ENCODE measurements at places on chromosomes 11 and 22. TPM values are rescaled to one million over a fixed set of nuclear protein-coding genes. Genes with fewer than 3 reads are reported as not detected.

DNA sequence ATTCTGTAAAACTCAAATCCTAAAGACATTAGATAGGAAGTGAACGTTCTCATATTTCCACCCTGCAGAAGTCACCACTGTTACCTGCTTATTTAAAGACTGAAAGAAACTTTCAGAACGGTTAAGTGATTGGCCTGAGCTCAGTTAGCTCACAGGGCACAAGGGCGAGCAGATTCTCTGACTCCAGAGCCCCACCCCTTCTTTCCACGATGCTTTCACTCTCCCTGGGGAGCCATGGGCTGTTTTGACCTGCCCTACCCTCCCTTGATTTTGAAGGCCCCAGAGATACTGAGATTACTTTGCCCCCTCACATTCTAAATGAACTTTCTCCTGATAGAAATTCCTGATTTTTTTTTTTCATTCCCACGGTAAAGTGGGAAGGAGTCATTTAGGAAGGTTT, 33.9 kb downstream of the ARHGAP1 start:
- no peaks in the 10 kb centered on the region for H3K27me3 ChIP-seq
- H3K36me3 ChIP-seq, result peaks cover 87% of the 10 kb centered on the region
- H3K27ac ChIP-seq, result no peak overlapping the region
- H3K4me1 ChIP-seq, result no peaks in the 10 kb centered on the region
- DNase-seq, result no peak
- no peak overlapping the region for H3K4me3 ChIP-seq

DNA sequence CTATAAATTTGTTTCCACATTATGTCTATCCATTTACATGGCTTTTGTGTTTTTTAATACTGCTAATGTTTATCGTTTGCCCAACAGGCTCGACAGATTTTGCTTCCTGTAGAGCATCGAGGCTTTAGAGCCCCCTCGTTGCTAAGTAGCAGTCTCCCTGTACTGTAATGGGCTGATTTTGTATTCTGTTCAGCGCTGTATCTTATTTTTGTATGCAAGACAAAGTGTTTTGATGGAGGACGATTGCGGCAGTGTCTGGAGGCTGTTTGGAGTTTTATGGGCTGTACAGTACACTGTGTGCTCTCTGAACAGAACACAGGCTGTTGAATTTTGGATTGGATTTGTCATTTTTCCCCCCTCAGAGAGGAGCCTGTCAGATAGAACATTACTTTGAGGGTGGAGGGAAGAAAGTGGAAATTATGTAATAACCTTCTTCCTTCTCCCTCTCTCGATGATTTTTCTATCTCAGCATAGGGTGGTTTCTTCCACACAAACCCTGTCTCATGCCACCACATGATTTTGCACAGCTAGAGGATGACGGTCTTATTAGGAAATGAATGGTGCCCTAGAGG, 104.4 kb downstream of the ZBTB16 start:
- DNase-seq, result no peak
- no peak overlapping the region for H3K27ac ChIP-seq
- no peak overlapping the region for H3K4me3 ChIP-seq

GRCh38 chr22:43172191-43172590, 14.7 kb downstream of the TTLL12 start:
- H3K27me3 ChIP-seq, result no peaks in the 10 kb centered on the region
- H3K4me3 ChIP-seq, result no peak overlapping the region
- H3K36me3 ChIP-seq, result peaks cover 17% of the 10 kb centered on the region
- DNase-seq, result no peak
- no peaks in the 10 kb centered on the region for H3K4me1 ChIP-seq
- H3K27ac ChIP-seq, result no peak overlapping the region

- no peaks in the 10 kb centered on the region for H3K4me1 ChIP-seq
- no peaks in the 10 kb centered on the region for H3K36me3 ChIP-seq
- DNase-seq, result no peak
- H3K27ac ChIP-seq, result no peak overlapping the region
Measured at GRCh38 chr11:11583801-11584529, 37.8 kb downstream of the GALNT18 start.

DNA sequence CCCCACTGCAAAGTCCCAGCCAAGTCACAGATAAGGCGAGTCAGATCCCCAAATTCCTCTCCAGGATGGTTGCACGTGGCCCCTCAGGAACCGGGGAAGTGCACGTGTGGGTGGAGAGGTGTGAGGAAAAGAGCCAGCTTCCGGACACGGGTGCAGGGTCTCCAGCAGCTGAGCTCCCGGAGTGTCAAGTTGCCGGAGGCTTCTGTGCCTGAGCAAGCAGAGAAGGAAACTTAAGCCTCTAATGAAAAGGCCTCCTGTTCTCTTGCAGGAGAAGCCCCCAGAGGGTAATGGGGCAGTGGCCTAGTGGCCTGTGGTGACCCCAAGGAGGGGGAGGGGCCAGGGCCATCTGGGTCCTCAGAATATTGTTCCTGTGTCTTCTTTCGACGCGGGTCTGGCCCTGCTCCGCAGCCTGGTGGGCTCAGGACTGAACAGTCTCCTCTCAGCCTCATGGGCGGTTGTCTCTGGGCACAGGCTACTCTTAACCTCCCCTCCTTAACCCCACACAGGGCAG, 147.9 kb downstream of the FEZ1 start:
- no peak overlapping the region for H3K4me3 ChIP-seq
- H3K27ac ChIP-seq, result no peak overlapping the region
- no peaks in the 10 kb centered on the region for H3K4me1 ChIP-seq
- peaks cover 6% of the 10 kb centered on the region for H3K27me3 ChIP-seq

PRR5L gene
- not detected for total RNA-seq

JAML gene
- 3.8 TPM for total RNA-seq

DNA sequence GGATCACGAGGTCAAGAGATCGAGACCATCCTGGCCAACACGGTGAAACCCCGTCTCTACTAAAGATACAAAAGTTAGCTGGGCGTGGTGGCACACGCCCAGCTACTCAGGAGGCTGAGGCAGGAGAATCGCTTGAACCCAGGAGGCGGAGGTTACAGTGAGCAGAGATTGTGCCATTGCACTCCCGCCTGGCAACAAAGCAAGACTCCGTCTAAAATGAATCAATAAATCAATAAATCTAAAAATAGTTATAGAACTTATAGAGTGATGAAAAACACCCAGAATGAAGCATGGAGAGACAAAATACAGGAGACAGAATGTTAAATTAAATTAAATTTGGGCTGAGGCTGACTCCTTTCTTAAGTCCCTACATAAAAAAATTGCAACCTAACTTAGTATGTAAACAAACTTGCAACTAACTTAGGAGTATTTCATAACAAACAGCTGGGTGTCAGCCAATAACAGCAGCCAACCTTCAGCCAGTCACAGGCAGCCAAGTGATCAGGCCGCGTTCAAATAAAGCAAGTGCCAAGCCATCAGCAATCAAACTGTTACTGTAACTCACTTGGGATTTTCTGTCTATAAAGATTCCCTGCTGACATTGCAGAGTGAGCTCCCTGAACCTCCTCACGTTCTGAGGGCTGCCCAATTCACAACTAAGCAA, 7.3 kb upstream of the TP53AIP1 start:
- no peaks in the 10 kb centered on the region for H3K36me3 ChIP-seq
- H3K27ac ChIP-seq, result no peak overlapping the region
- H3K4me1 ChIP-seq, result no peaks in the 10 kb centered on the region
- no peaks in the 10 kb centered on the region for H3K27me3 ChIP-seq
- DNase-seq, result no peak

GRCh38 chr22:29713156-29713727, 6.6 kb upstream of the CABP7 start:
- no peak overlapping the region for H3K4me3 ChIP-seq
- no peak for DNase-seq
- peaks cover 12% of the 10 kb centered on the region for H3K27me3 ChIP-seq
- H3K36me3 ChIP-seq, result no peaks in the 10 kb centered on the region
- H3K4me1 ChIP-seq, result peaks cover 11% of the 10 kb centered on the region

DNA sequence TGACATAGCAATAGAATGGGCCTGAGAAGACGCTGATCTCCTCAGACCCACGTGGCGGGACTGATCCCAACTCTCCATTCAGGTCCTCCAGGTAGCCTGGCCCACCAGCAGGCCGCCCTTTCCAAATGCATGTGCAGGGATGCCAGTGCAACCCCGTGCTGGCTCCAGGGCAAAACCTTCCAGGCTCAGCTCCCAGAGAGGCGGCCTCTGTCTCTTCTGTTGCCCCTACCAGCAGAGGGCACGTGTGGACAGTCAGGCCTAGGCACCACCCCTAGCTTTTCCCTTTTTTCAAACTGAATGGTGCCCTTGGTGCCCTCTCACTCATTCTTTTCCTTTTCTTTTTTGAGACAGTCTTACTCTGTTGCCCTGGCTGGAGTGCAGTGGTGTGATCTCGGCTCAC, 121.7 kb downstream of the OSBP2 start:
- H3K4me1 ChIP-seq, result no peaks in the 10 kb centered on the region
- no peak overlapping the region for H3K4me3 ChIP-seq
- DNase-seq, result no peak
- H3K27me3 ChIP-seq, result no peaks in the 10 kb centered on the region

ELMOD1 gene
- not detected for total RNA-seq

DNA sequence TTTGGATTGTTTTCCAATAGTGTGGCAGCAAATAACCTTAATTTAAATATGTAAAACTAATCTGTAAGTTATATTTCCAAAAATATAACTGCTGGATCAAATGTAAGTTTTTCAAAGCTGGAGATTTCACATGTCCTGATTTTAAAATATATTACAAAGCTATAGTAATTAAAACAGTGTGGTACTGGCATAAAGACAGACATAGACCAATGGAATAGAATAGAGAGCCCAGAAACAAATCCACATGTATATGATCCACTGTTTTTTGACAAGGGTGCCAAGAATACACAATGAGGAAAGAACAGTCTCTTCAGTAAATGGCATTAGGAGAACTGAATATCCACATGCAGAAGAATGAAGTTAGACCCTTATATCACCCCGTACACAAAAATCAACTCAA, 4.0 kb downstream of the OR4X2 start:
- DNase-seq, result no peak
- no peaks in the 10 kb centered on the region for H3K27me3 ChIP-seq
- H3K27ac ChIP-seq, result no peak overlapping the region
- no peaks in the 10 kb centered on the region for H3K4me1 ChIP-seq

OR51B2 gene
- not detected for total RNA-seq

- no peak overlapping the region for H3K27ac ChIP-seq
- peak; percentile 32 for DNase-seq
- no peak overlapping the region for H3K4me3 ChIP-seq
- peaks cover 10% of the 10 kb centered on the region for H3K4me1 ChIP-seq
- H3K27me3 ChIP-seq, result 0 out of 2 replicates have a peak, but pooled peaks cover 1% of the 10 kb centered on the region
Measured at GRCh38 chr11:112320668-112321067, 60.0 kb upstream of the PLET1 start.

GRCh38 chr11:113204280-113204679, 110.1 kb upstream of the TTC12 start:
- no peak overlapping the region for H3K4me3 ChIP-seq
- DNase-seq, result no peak
- H3K4me1 ChIP-seq, result no peaks in the 10 kb centered on the region

SUSD2 gene
- total RNA-seq, result 0.94 TPM

DNA sequence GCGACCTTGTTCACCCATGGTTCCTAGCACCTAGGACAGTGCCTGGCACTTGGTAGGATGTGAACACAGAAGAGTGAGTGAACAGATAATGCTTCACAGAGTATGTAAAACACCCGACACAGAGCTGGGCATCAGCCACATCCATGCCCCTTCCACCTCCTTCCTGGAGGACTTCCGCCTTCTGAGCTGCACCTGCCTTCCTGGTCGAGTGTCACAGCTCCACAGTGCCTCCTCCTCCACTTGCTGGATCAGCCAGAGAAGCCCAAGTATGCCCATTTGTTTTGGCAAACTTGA, 20.1 kb downstream of the PRDM11 start:
- no peaks in the 10 kb centered on the region for H3K27me3 ChIP-seq
- no peak overlapping the region for H3K27ac ChIP-seq
- H3K4me3 ChIP-seq, result no peak overlapping the region
- peaks cover 11% of the 10 kb centered on the region for H3K4me1 ChIP-seq
- no peak for DNase-seq
- H3K36me3 ChIP-seq, result no peaks in the 10 kb centered on the region

DNA sequence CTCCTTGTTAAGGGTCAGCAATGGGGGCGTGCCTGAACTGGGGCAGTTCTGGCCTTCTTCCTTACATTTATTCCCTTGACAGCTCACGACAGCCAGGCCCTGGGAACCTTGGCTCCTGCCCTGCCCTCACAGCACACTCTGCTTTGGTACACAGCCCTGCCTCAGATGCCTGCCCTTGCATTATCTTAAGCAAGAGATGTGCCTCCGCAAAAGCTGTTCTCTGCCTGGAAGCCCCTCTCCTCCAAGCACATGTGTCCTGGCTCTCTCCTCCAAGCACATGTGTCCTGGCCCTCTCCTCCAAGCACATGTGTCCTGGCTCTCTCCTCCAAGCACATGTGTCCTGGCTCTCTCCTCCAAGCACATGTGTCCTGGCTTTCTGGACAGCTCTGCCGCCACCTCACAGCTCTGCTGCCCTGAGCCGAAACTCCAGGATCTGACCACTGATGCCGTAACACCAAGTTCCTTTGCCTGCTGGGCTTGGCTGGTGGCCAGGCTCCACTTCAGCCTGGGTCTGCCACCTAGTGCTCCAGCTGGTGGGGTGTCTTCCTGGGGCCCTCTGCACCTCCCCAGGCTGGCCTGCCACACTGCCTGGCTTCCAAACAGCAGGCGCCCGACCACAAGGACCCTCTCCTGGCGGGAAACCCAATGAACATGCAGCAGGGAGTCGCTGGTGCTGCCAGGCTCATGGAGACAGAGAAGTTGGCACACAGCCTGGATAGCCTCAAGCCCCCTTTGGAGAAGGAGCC, 53.0 kb downstream of the SCUBE1 start:
- peaks cover 30% of the 10 kb centered on the region for H3K4me1 ChIP-seq
- H3K27ac ChIP-seq, result no peak overlapping the region
- H3K4me3 ChIP-seq, result no peak overlapping the region
- peaks cover 12% of the 10 kb centered on the region for H3K27me3 ChIP-seq
- H3K36me3 ChIP-seq, result no peaks in the 10 kb centered on the region
- no peak for DNase-seq

GRCh38 chr11:63560506-63561180, 2.5 kb downstream of the PLAAT2 start:
- peaks cover 21% of the 10 kb centered on the region for H3K4me1 ChIP-seq
- H3K36me3 ChIP-seq, result no peaks in the 10 kb centered on the region
- no peak overlapping the region for H3K27ac ChIP-seq
- H3K4me3 ChIP-seq, result no peak overlapping the region

DNA sequence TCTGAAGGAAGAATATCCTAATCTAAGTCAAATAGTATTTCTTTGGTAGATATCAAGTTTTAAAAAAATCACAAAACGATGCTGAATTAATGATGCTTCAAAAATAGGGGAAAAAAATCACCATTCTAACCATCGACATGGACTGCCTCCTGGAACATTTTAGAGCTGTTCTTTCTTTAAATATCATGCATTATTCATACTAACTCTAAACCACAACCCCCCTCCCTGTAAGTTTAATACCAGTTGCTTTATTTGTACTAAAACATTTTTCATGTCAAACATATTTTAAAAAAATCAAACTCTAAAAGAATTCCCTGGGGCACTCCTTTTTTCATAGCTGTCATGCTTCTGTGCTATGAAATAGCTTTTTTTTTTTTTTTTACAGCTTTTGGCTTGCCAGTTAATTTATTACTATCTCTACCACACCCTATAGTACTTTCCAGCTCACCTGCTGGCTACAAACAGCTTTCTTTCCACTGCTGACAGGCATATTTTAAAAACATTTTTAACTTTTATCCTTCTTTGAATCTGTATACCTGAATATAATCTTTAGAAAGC, 256.9 kb downstream of the SOX6 start:
- H3K4me1 ChIP-seq, result peaks cover 10% of the 10 kb centered on the region
- H3K27ac ChIP-seq, result no peak overlapping the region
- no peak for DNase-seq
- H3K36me3 ChIP-seq, result no peaks in the 10 kb centered on the region
- no peaks in the 10 kb centered on the region for H3K27me3 ChIP-seq
